ENCODE measurements at places on chromosomes 12 and 14. TPM values are rescaled to one million over a fixed set of nuclear protein-coding genes. Genes with fewer than 3 reads are reported as not detected.

DNA sequence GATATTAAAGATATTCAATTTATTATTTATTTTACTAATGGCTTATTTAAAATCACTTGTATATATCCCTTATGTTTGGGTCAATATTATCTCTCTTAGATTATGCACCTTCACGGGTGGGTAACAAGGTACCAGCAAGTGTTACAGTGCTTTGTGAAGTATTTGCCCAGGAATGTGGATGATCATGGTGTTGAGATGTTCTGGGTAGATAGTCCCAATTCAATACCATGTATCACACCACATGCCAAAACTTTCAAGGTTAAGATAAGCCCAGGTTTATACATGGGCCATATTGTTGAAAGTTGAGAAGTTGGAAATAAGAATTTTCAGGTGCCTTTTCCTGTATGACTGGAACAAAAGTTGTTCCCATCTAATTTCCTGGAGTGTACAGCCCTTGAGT lies 131.3 kb upstream of the RASSF8 start:
- no peak for DNase-seq

The TMBIM4 gene
- total RNA-seq: 41.9 TPM

The STON2 gene
- total RNA-seq: 45.2 TPM

GRCh38 chr14:38285962-38286361 lies 30.1 kb upstream of the CLEC14A start:
- no peak for DNase-seq

The RAB15 gene
- total RNA-seq: 38.6 TPM

The HHIPL1 gene
- total RNA-seq: 2.0 TPM

The C12orf43 gene
- total RNA-seq: 19.1 TPM

The RDH5 gene
- 3.5 TPM for total RNA-seq

- DNase-seq: no peak
Observed at GRCh38 chr14:66038212-66038611, 448.0 kb upstream of the CCDC196 start.

DNA sequence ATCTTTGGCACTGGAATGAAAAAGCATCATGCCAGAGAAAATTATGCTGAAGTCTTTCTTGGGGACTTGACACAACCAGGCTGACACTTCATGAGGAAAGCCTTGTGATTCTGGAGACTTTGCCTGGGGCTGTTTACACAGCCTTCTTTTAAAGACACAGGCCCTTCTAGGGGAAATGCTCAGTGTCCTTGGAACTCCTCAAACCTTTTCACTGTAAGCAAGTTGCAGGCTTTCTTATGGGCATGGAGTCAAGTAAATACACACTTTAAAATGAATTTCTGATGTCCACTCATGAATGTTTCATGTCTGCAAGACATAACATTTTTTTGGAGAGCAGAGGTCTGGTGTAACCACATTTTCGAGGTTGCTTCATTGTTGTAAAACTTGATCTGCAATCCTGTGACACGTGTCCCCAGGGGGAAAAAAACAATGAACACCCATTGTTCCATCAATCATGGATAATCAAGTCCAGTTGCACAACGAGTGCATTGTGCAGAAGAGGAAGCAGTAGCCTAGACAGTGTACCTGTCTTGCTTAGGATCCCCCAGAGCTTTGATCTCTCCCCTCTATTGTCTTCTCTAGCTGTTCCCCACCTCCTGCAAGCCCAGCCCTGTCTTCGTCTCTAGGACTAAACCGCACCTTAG lies 155.1 kb upstream of the PRICKLE1 start:
- no peak for DNase-seq

DNA sequence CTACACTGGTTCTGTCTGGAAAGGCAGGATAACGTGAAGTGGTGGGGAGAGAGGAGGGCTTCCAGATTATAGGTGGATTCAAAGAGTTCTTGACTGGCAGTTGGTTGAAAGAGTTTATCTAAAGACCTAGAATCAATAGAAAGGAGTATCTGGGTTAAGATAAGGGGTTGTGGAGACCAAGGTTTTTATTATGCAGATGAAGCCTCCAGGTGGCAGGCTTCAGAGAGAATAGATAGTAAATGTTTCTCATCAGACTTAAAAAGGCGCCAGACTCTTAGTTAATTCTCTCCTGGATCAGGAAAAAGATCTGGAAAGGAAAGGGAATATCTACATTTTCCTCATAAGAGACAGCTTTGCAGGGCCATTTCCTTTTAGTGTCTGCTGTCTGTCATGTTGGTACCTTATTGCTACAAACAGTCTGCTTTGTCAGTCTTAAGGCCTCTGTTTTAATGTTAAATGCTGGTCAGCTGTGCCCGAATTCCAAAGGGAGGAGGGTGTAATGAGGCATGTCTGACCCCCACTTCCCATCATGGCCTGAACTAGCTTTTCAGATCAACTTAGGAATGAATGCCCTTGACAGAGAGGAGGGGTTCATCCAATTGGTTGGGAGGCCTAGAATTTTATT lies 401.3 kb downstream of the FUT8 start:
- DNase-seq: peak; percentile 44

- DNase-seq: no peak
Observed at GRCh38 chr14:25381498-25381897, 331.6 kb upstream of the STXBP6 start.

The IGF1 gene
- total RNA-seq: not detected

DNA sequence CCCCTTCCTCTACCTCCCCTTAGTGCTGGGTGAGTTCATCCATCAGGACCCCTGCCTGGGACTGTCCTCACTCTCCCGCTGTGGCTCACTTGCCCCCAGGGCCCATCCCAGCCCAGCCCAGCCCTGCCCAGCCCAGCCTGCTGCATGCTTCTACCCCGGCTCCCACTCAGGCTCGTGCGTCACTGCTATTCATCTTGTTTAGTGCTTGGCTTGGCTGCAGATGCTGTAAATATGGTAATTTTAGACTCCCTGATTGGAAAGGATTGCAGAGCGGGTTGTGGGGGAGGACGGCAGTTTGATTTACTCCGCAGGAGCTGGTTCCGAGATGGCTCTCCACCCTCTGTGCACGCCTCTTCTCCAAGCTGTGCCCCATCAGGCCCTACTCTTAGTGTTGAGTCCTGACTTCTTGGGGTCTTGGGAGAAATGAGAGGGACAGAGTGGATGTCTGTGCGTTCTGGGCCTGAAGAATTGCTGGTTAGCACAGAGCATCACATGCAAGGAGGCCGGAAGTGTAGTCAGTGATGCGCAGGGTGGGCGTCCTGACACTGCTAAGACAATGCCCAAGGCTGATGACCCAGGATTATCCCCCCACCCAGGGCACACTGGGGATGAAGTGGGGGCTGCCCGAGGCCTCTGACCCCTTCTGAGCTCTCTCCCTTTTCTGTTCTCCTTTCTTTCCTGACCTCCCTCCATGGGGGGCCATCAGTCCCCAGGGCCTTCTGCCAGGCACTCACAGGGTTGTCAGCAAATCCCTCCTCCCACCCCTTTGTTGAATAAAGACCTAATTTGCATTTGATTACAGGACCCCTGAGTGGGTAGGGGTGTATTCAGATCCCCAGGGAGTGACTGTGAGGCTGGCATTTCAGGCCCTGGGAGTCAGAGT lies 244.4 kb downstream of the ZFP36L1 start:
- no peak for DNase-seq

- peak; percentile 16 for DNase-seq
Observed at GRCh38 chr14:67240168-67240932, 885 bp upstream of the PALS1 start.

The ACVRL1 gene
- 0.64 TPM for total RNA-seq

DNA sequence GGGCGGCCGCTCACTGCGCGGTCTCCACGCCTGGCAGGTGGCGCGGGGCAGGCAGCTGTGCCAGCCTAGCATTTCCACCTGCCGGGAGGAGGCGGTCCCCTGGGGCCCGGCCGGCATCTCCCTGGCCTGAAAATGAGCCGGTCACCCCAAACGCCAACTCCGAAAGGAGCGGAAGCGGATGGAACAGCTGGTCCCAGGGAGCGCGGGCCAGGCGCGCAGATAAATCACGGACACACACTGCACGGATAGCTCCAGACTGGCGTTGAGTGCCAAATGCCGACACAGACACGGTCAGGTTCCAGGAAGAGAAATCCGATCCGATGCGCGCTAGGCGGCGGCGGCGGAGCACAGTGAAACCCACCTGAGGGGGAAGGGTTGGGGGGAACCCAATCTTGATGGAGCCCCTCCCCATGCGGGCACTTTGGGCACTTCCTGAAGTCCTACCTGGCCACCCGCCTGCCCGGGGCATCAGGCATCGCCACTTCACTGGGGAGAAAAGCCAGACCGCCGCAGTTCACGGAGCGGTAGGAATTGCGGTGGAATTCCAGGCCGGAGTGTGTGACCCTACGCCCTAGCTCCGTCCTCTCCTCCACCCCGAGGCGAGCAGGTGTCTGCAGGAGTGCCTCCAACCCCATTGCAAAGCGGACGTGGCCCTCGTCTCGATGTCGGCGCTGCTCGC lies 624 bp upstream of the PLEKHD1 start:
- peak; percentile 64 for DNase-seq

DNA sequence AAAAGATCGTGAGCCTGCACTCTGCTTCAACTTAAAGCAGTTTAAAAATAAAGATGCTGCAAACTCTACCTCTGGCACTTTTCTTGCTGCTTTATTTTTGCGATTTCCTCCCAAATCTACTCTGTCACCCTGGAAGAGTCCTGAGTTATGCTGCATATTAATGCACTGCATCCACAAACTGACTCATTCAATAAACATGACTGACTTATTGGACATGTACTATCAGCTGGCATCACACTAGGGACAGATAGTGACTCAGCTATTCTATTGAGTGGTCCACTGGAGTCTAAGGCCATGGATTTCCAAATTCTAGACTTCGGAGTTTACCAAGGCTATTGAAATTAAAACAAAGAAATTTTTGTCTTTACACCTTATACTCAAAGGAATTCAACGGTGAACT lies 90.7 kb upstream of the PTPRR start:
- DNase-seq: no peak

DNA sequence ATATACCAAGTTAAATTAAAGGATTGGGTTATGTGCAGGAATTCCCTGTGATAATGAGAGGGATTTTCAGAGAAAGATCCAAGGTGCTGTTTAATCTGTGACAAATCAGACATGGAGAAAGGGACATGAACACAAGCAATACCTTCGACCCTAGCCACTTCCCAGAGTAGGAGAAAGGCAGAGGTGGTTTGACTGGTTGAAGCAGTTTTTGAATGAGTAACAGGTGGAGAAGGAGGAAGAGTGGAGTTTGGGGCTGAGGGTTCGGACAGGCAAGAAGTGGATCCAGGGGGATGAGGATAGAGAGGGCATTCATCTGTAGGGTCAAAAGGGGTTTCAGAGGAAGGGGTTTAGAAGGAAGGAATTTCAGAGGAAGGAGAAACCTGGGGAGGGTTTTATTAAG lies 27.4 kb upstream of the A2M start:
- DNase-seq: no peak

GRCh38 chr12:105226219-105226618 lies 9.8 kb downstream of the APPL2 start:
- DNase-seq: no peak

- DNase-seq: no peak
Observed at GRCh38 chr12:47032644-47033043, 46.8 kb upstream of the PCED1B start.

The MMP17 gene
- 67.1 TPM for total RNA-seq
